ENCODE measurements at places on chromosomes 12 and 14.

GRCh38 chr12:24469089-24469488, 479.8 kb downstream of the BCAT1 start:
- no peak for DNase-seq

DNA sequence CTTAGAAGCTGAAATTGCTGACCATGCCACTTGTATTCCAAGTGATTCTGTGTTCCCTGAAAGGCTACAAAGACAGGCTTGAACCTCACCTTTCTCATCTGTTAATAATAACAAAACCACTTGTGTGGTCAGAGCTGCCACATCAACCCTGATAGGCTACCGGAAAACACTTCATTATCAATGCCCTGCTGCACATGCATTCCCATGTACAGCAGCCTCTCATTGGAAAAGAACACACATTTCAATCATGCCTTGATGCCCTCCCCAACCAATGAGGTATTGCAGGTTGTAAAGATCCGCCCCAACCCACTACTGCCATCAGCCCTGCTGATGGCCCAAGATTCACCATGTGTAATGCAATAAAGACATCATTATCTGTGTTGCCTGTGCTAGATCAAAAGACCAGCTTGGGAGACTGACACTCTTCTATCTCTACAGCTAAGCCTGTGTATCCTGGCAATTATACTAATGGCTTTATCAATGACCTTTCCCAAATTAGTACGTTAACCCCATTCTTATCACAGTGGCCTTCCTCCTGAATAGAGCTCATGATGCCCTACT, 2.8 kb downstream of the GPR19 start:
- DNase-seq, result no peak

- DNase-seq, result no peak
Observed at GRCh38 chr12:91361864-91362263, 179.2 kb upstream of the DCN start.

DNA sequence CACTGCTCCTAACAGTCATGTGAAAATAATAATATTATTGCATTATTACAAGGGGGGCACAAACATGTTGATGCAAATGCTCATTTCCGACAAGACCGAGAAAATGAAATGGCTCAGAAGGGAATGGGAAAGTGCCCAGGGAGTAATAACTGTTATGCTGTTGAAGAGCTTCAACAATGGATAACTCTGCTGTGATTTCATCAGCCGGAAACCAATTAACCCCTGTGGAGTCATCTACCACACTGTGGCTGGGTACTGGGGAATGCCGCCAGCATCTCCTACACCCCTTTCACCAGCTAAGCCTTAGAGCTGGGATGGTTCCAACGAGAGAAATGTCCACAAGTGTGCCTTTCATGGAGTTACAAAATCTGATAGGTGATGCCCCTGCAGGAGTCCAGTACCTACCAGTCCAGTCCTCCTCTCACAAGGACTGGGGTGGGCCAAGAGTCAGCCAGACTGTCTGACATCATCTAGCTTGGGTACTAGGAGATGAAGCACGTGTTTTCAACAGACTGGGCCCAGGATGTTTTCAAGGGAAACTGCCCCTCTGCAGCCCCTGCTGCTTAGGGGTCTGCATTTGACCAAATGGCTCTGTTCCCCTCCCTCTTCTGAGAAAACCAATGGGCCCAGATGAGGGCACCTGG, 509.3 kb upstream of the CCDC196 start:
- DNase-seq, result no peak

DNA sequence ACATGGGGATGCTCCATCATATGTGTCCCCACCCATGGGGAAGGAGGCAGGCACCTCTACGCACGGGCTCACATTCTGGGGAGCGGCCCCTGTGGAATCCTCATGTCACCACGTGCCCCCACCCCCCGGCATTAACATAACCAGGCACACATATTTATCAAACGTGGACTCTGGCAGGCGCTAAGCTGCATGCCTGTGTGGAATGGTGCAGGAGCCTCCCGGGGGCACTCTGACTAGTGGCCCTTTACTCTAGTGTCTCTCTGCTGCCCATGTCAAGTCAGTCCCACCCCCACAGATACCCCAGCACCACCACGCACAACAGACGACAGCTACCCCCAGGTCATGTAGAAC, 66.1 kb downstream of the CCDC88C start:
- DNase-seq, result no peak

DNA sequence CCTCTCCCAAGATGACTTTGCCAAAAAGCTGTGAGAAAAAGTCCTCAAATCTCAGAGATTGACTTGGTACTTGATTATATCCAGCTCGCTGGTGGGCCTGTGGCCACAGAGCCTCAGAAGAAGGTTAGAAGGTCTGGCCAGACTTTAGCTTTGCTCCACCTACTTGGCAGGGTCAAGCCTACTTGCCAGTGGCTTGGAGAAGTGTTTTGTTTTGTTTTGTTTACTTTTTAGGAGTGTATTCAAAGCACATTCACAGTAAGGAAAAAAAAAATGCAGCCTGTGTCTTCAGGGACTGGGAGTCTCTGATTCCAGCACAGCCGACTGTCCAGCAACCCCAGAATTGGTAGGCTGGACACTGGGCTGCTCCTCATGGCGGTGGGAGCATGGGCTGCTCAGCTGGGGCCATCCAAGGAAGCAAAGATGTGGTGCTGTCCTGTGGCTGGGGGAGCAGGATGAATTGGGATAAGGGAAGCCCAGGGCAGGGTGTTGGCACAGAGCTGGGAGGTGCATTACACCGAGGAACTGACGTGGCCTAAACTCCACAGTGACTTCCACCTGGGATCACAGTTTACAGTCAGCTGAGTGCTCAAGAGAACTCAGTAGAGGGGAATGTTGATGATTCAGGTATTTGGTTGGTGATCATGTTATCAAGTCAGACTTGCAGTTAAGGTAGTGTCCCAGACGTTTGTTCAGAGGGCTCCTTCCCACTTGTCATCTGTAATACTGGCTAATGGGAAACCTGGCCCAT, 73.5 kb downstream of the PPP2R5C start:
- DNase-seq, result no peak

- no peak for DNase-seq
Observed at GRCh38 chr14:24130380-24130716, at the start of gene FITM1. TSS of gene FITM1 (plus strand) at chr14:24130659. CDS start at chr14:24131564, 905 bp downstream.

DNA sequence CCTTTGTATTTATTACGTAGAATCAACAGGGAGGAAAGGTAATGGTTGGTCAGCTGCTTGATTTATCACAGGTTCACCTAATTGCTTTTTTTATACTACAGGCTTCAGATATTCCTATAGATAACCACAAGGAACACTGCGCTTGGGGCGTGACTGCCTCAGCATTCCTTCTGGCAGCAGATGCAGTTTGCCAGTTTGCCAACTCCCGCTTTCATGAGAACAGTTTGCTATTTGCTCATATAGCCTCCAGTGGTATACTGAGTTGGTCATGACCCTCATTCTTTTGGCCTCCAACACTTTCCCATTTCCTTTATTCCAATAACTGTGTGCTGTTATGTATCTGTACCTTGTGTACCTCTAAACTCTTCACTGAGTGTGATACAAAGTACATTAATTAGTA, 38.6 kb upstream of the ACSM4 start:
- no peak for DNase-seq

- DNase-seq, result no peak
Observed at GRCh38 chr12:105864316-105864715, 274.4 kb downstream of the NUAK1 start.

GRCh38 chr14:69855180-69855832, 23.9 kb upstream of the SMOC1 start:
- no peak for DNase-seq

DNA sequence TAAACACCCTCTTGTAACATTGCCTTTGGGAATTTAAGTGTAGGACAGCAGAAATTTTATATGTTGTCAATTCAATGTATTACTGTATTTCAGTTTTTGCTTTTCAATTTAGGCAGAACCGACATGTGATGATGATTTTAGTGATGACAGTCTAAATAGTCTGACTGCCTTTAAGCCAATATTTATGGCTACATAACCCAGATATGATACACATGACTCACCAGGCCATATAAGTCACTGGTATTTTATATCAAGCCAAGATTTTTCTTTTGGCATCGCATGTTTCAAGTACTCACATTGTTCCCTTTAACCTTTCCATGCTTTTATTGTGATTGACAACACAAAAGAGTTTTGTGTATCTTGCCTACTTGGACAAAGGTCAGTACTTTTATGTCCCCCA, 13.6 kb upstream of the PPM1A start:
- no peak for DNase-seq

- no peak for DNase-seq
Observed at GRCh38 chr12:4482936-4483335, 37.3 kb upstream of the FGF6 start.

DNA sequence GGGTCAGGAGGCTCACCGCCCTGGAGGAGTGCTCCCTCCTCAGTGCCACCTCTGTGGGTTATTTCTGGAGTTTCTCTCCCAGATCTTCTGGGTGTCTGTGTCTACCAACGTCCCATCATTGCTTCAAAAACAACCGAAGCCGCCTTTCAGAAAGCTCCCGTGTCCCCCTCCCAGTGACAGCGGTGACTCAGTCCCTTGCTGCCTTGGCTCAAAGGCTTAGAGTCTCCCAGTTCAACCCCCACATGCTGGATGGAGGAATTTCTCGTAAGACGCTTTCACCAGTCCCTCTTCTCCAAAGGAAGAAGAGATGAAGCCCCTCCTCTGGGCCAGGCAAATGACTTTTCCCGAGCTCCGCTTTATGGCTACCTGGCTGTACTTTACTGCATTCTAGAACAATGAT, 146.6 kb downstream of the RBM19 start:
- no peak for DNase-seq
